ENCODE measurements at places on chromosomes 3 and 15. TPM values are rescaled to one million over a fixed set of nuclear protein-coding genes. Genes with fewer than 3 reads are reported as not detected.
A peak's percentile ranks its signal among the peaks of the same experiment; 100 is the strongest.

GRCh38 chr15:74964794-74965193 is 8.2 kb upstream of the RPP25 start:
- H3K27ac ChIP-seq: no peak overlapping the region
- no peak overlapping the region for H3K4me3 ChIP-seq
- no peaks in the 10 kb centered on the region for H3K36me3 ChIP-seq
- peaks cover 7% of the 10 kb centered on the region for H3K4me1 ChIP-seq

GRCh38 chr3:149764302-149764701 is 12.0 kb upstream of the COMMD2 start:
- DNase-seq: no peak
- H3K36me3 ChIP-seq: no peaks in the 10 kb centered on the region
- H3K27ac ChIP-seq: no peak overlapping the region
- no peaks in the 10 kb centered on the region for H3K4me1 ChIP-seq
- no peak overlapping the region for H3K4me3 ChIP-seq

GRCh38 chr3:178603735-178604134 is 67.5 kb downstream of the KCNMB2 start:
- H3K27ac ChIP-seq: no peak overlapping the region
- H3K36me3 ChIP-seq: no peaks in the 10 kb centered on the region
- no peaks in the 10 kb centered on the region for H3K4me1 ChIP-seq
- no peaks in the 10 kb centered on the region for H3K27me3 ChIP-seq
- no peak overlapping the region for H3K4me3 ChIP-seq

DNA sequence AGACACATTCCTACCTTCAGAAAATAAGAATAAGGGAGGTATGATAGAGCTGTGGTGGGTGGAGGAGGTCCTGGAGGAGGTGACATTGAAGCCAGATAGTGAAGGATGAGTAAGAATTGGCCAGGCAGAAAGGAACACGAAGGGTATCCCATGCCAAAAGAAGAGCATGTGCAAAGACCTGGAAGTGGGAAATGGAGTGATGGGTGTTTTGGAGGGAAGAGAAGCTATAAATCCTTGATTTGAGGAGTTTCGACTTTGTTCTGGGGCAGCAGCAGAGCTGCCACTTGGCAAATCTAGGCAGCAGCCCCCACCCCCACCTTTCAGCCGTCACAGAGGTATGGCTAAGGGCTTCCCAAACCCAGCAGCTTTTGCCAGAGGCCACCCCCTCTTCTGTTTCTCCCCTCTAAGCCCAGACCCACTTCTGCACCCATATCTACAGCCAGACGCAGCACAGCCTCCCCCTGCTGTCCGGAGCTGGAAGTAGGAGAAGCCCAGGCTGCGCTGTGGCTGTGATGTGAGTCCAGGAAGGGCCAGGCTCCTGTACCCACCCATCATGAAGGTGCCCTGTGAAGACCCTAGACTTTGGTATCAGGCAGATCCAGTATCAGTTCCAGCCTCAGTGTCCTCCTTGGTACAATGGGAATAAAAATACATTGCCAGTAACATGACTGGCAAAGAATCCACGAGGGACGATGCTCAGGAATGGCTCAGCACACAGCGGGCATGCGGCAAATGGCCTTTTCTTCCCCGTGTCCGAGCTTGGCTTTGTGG is 188.7 kb upstream of the LINGO1 start:
- DNase-seq: peak; percentile 27
- no peak overlapping the region for H3K4me3 ChIP-seq
- H3K27me3 ChIP-seq: peaks cover 43% of the 10 kb centered on the region

DNA sequence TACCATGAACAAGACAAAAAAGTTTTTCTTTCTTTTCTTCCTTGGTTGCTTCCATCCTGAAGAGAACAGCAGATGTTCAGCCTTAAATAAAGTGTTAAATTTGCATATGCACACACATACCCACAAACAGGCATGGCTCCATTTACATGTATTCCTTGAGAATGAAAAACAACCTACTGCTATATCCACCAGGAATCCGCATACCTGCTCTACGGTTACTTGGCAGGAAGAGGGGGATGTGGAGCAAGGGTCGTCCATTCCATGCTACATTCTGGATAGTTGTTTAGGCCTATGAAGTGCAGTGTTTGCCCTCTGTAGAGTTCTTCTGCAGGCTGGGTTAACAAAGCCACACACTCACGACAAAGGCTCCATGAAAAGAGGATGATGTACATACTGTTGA is 322.8 kb downstream of the KCNH8 start:
- no peak for DNase-seq
- H3K4me1 ChIP-seq: no peaks in the 10 kb centered on the region
- H3K36me3 ChIP-seq: no peaks in the 10 kb centered on the region

DNA sequence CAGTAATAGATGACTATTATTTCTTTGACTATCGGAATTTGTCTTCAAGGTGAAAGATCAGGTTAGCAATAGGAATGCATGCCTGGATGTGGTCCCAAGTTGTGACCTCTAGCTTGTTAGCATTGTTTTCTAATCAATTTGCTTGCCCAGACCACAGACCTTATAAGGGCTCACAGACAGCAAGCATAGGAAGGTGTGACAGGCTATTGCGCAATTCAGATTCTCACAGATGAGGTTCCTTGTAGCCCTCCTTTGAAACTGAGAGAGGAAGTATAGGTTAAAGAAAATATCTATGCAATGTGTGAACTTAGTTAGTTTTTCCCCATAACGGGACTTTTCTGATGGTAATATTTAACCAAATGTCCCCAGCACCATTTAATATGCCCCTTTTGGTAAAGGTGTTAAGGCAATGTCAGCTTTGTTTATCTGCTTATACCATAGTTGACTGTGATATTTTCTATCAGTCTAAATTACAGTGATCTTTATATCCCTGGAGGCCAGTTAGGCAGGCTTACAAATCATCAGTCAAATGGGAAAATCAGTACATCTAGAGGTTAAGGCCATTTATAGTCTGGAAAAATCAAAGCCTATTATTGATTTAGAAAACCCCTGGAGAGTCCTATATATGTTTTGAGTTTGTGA is 168.1 kb upstream of the MBNL1 start:
- H3K27me3 ChIP-seq: no peaks in the 10 kb centered on the region
- no peak overlapping the region for H3K27ac ChIP-seq
- DNase-seq: no peak
- no peaks in the 10 kb centered on the region for H3K36me3 ChIP-seq
- H3K4me1 ChIP-seq: no peaks in the 10 kb centered on the region
- no peak overlapping the region for H3K4me3 ChIP-seq

- DNase-seq: no peak
- peaks cover 3% of the 10 kb centered on the region for H3K4me1 ChIP-seq
- H3K4me3 ChIP-seq: peak overlapping the region; percentile 80
- H3K36me3 ChIP-seq: no peaks in the 10 kb centered on the region
- no peaks in the 10 kb centered on the region for H3K27me3 ChIP-seq
These were observed 1.0 kb downstream of the TASOR start for GRCh38 chr3:56681984-56682461.

GRCh38 chr3:22263042-22263441 is 512.0 kb upstream of the ZNF385D start:
- no peak overlapping the region for H3K27ac ChIP-seq
- H3K4me3 ChIP-seq: no peak overlapping the region
- no peaks in the 10 kb centered on the region for H3K27me3 ChIP-seq
- peak; percentile 28 for DNase-seq

DNA sequence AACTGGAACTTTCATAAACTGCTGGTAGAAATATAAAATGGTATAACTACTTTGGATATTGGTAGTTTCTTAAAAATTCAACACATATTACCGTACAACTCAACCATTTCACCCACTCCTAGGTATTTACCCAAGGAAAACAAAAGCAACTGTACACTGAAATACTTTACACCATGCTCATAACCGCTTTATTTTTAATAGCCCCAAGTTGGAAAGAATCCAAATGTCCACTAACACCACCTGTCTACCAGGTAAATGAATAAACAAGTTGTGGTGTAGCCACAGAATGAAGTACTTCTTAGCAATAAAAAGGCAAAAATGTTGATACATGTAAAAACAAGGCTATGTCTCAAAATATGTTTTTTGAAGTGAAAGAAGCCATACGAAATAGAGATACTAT is 215.9 kb upstream of the PEX5L start:
- H3K27me3 ChIP-seq: no peaks in the 10 kb centered on the region
- H3K36me3 ChIP-seq: no peaks in the 10 kb centered on the region
- H3K27ac ChIP-seq: no peak overlapping the region
- no peak for DNase-seq
- H3K4me1 ChIP-seq: no peaks in the 10 kb centered on the region
- H3K4me3 ChIP-seq: no peak overlapping the region

DNA sequence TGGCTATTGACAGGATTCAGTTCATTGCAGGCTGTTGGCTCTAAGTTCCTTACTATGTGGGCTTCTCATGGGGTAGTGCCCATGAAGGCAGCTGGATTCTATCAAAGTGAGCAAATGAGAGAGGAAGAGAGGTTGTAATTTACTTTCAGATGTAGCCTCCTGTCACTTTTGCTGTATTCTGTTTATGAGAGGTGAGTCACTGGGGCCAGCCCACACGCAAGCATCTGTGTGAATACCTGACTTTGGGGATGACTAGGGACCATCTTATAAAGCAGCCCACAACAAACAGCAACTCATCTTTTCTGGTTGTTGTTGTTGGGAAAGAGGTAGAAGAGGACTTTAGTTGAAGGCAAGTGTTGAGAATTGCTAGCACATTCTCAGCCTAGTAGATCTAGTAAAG is 506.3 kb upstream of the GRM7 start:
- H3K36me3 ChIP-seq: no peaks in the 10 kb centered on the region
- no peak overlapping the region for H3K27ac ChIP-seq
- no peaks in the 10 kb centered on the region for H3K27me3 ChIP-seq
- H3K4me1 ChIP-seq: no peaks in the 10 kb centered on the region

GRCh38 chr3:194705761-194706160 is 20.1 kb downstream of the FAM43A start:
- peaks cover 2% of the 10 kb centered on the region for H3K27me3 ChIP-seq
- no peak overlapping the region for H3K4me3 ChIP-seq
- no peaks in the 10 kb centered on the region for H3K4me1 ChIP-seq
- no peak overlapping the region for H3K27ac ChIP-seq

DNA sequence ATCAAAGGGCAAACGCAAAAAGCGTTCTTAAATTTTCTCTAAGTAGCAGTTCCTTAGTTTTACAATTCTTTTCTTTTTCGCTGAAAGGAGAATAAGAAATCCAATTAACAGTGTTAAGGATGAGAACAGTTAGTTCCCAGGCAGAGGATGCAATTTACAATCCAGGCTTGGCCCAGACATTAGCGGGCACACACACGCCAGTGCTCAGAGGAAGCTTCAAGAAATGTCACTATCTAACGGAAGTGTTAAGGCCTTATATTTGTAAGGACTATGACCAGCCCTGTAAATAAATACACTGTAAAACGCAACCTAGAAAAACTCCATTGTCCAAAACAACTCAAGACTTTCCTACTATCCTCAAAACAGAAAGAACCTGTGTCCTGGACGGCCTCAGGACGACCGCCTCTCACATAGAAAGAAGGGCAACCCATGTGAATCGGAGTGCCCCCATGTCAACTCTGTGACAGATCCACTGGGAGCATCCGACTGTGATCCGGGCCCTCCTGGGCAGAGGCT is 1.3 kb downstream of the ACAP2 start:
- no peaks in the 10 kb centered on the region for H3K27me3 ChIP-seq
- no peak for DNase-seq

DNA sequence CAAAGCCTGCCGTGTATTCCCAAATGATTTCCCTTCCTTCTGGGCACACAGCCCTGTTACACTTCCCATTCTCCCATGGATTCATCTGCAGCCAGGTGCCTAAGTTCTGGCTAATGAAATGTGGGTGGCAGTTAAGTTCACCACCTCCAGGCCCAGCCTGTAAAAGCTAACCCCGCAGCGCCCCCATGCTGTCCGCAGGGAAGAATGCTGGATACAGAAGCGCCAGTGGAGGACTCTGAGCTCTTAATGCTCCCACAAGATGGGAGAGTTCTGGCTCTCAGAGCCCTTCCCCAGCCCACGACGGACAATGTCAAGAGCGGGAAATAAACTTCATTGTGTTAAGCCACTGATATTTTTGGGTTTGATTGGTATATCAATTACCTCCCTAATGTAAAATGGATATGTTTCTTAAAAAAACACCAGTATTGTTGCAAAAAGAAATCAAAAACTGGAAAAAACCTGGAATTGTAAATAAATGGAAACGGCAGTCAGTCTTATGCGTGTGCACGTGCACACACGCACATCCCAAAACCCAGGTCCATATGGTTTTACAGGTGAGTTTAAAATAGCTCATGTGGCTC is 37.7 kb upstream of the FGD5 start:
- no peak overlapping the region for H3K4me3 ChIP-seq
- no peak overlapping the region for H3K27ac ChIP-seq
- no peaks in the 10 kb centered on the region for H3K36me3 ChIP-seq
- DNase-seq: peak; percentile 6
- no peaks in the 10 kb centered on the region for H3K27me3 ChIP-seq
- no peaks in the 10 kb centered on the region for H3K4me1 ChIP-seq

Gene DUOXA1
- total RNA-seq: 0.36 TPM

Gene LTK
- 0.14 TPM for total RNA-seq

Gene CCDC33
- total RNA-seq: 0.96 TPM

Gene FURIN
- total RNA-seq: 122 TPM

Gene APH1B
- 18.2 TPM for total RNA-seq

Gene LTF
- total RNA-seq: not detected

Gene GABRA5
- 5.9 TPM for total RNA-seq

Gene UTS2B
- 0.75 TPM for total RNA-seq

Gene FBXO40
- total RNA-seq: not detected

Gene DUOXA2
- total RNA-seq: not detected

Gene BNC1
- total RNA-seq: 13.7 TPM

Gene SLC9C1
- not detected for total RNA-seq

Gene SMCO1
- total RNA-seq: not detected

Gene BUB1B
- 3.2 TPM for total RNA-seq

Gene DLL4
- 0.09 TPM for total RNA-seq

Gene SAMD7
- not detected for total RNA-seq

Gene GOLGA8S
- total RNA-seq: 0.14 TPM
